ENCODE measurements at places on chromosomes 3 and 15.

GRCh38 chr3:72633534-72633933 lies 214.7 kb downstream of the SHQ1 start:
- no peak for DNase-seq

DNA sequence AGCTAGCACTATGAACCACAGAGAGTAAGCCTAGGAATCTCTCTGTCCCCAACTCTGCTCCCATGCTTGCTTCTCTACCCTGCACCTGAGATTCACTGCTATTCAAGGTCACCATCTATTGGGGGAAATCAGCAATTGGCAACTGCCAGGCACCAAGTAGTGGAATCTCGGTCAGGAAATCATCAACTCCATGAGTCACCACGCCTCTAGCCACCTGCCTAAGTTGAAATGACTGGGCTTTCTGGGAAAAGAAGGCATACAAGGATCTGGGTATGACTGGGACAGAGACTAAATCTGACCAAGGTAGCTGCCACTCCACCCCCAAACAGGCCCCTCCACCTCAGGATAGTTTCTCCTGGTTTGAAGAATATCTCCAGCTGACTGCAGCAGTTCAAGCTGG lies 464.1 kb upstream of the CBLB start:
- no peak for DNase-seq

GRCh38 chr3:187369089-187369447 lies 883 bp downstream of the RTP4 start:
- DNase-seq: no peak

GRCh38 chr3:13132281-13132680 lies 59.1 kb upstream of the IQSEC1 start:
- no peak for DNase-seq

DNA sequence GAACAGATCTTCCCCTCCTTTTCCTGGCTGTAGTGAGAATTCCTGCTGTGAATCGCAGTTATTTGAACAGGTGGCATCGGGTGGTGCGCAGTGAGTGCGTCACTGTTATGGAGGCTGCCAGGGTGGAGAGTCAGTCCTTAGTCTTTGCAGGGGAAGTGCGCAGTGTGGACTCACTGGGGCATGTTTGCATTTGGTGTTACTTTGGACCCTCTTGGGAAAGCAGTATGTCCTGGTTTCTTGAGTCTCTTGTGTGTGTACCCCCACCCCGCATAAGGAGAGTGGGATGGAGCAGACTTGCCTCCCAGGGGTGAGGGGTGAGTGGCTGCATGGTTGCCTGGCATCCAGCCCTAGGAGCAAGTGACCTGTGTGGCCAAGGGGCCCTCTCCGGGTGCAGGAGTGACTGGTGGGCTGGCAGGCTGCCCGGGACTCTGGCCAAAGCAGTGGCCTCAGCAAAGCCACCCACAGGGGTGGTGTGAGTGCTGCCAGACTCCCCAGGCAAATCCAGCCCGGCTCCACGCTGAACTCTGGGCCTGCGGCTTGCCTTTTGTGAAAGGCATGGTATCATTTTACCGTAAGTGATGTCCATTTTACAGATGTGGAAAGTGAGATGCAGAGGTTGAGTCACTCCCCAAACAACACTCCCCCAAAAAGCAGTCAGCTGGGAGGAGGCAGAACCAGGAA lies 46.4 kb downstream of the DNASE1L3 start:
- no peak for DNase-seq

DNA sequence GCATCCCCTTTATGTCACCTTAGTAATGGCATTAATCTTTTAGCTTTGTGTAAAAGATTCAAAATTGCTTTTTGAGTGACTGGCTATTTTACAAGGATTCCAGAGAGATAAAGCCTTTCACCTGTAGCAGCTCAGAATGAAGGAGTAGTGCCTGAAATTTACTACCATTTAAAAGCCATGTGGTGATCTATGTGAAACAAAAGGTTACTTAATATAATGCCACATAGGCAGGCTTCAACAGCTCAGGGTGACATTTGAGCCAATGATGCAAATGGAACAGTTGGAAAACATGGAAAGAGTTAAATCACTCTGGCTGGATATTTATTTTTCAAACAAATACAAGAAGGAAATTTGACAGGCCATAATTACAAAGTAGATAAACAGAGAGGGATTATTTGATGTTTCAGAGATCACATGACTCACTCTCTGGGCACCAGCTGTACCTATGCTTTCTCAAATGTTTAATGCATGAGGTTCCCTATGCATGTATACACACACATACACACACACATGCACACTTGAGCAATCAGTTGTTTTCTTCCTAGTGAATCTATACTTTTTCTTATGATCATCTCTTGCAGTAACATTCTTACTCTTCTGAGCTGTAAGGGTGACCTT lies 171.5 kb downstream of the ZMAT3 start:
- no peak for DNase-seq

GRCh38 chr3:170802164-170803151 lies 67.5 kb downstream of the RPL22L1 start:
- DNase-seq: no peak

- DNase-seq: no peak
These were observed 1.6 kb downstream of the EIF4E3 start for GRCh38 chr3:71723452-71724170.

DNA sequence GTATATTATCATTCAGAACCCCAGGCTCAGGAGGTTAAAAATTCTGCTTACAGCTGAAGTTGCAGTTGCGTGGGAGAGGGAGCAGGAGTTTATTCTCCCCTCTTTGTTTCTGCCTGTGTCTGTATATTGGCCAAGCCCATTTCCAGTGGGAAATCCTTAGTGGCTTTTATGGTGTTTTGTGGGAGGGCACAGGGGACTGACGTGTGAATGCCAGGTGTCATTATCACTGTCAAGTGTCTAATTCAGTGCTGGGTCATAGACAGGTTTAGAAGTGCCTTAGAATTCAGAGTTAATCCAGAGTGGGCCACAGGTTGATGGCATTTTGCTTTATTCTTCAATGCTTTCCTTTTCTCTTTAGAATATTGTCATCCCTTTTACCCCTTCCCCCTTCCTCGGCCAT lies 33.4 kb downstream of the SLCO3A1 start:
- DNase-seq: no peak

DNA sequence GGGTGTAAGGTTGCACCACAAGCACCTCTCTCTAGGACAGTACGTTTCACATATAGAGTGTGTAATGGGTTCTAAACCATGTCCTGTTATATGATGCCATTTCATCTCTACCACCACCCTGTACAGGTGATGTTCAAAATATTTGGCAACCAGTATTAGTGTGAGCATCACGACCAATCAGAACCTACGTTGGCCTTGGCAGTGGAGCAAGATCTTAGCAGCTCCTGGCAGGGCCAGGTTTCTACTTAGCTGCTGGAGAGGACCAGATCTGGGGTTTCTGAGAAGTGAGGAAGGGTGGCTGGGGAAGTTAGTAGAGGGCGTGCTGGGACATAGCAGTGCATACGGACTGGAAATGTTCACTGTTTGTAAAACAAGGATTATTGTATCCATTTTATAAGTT lies 23.1 kb upstream of the MITF start:
- DNase-seq: no peak

- no peak for DNase-seq
These were observed 5.9 kb downstream of the PBRM1 start for GRCh38 chr3:52679811-52680210.
